Inflammatory macrophage treated with lipopolysaccharide for 1 hour (primary cell): ENCODE measurements at places on chromosomes 11 and 22.

GRCh38 chr22:29503811-29504372 is 23.9 kb downstream of the NEFH start:
- DNase-seq = no peak

GRCh38 chr22:42272431-42272999 is 2.1 kb upstream of the TCF20 start:
- peak; percentile 57 for DNase-seq

- DNase-seq = peak; percentile 42
These were observed 85.3 kb downstream of the GAB2 start for GRCh38 chr11:78332174-78332866.

- DNase-seq = peak; percentile 11
These were observed 32.7 kb downstream of the PRDM10 start for GRCh38 chr11:129969920-129970319.

DNA sequence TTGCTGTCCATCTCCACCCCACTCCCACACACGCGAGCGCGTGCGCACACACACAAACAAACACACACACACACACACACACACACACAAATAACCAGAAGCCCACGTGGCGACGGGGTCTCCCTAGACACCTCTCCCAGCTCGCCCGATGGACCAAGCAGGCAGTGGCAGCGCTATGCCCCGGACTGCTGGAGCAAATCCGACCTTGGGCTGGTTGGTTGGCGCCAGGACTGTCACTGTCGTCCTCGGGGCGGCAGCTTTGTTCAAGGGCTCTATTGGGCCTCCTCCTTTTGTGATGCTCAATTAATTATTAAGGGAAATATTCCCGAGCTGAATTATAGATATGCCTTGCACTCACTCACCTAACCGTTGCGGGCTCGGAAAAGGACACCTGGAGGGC is 1.7 kb upstream of the KCNA4 start:
- no peak for DNase-seq

DNA sequence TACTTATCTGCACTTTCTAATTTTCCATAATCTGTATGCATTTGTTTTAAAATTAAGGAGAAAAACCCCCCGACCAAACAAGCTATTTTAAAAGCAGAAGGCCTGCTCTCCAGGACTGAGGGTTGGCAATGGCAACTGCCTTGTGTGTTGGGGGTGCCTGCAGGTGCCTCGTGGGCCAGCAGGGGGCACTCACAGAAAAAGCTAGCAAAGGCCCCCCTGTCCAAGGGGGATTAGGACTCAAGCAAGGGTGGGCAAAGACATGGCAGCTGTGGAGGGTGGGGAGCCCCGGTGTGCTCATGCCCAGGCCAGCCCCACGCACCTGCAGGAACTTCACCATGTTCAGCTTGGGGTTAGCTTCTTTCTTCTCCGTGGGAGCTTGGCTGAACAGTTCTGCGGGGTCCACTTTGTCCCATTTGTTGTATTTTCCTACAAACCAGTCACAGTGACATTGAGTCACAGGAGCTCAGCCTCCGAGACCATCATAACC is 10.3 kb downstream of the TOP3B start:
- peak; percentile 9 for DNase-seq

DNA sequence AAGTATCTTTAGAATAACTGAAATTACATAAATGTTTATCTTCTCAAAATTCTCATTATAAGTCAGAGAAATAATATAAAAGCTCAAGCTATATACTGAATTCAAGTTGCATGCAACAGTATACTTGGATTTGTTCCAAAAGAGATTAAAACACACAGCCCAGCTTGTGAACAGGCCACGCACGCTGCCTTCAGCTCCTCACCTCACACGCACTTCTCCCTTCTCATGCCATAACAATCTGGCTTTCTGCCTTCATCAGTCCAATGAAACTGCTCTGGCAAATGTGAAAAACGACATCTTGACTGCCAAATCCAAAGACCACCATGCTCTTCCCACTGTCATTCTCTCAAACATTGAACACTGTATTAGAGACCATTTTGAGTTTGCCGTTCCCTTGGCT is 22.1 kb downstream of the ATP6V1E1 start:
- no peak for DNase-seq

DNA sequence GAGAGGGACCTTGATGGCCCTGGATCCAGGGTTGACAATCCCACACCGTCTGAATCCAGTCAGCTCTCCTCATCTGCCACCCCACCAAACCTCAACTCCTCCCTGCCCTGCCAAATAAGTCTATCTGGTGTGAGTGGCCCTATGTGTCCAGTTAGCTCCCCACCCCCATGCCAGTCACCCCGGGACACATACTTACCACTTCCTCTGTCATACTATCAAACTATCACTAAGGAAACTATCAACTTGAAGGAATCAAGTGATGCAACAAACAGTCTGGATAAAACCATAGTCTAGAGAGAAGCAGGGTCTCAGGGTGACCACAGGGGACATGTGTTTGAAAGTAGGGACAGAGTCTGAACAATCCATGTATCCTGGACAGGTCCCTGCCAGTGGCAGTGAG is 13.2 kb upstream of the CSF2RB start:
- no peak for DNase-seq

DNA sequence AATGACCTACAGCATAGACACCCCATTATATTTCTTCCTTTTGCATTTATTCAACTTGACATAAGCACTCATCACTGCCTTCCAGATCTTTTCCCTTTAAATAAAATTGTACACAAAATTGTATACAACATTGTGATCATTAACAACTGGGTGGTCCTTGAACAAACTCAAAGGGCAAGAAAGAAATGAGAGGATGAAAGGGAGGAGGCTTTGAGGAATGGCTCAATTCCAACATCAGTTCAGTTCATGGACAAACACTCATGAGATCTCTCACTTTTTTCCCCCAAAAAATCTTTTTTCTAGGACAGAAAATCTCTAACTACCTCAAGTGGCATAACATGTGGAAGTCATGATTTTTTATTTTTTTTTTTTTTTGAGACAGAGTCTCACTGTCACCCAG is 113.7 kb downstream of the PLEKHA7 start:
- DNase-seq = no peak

DNA sequence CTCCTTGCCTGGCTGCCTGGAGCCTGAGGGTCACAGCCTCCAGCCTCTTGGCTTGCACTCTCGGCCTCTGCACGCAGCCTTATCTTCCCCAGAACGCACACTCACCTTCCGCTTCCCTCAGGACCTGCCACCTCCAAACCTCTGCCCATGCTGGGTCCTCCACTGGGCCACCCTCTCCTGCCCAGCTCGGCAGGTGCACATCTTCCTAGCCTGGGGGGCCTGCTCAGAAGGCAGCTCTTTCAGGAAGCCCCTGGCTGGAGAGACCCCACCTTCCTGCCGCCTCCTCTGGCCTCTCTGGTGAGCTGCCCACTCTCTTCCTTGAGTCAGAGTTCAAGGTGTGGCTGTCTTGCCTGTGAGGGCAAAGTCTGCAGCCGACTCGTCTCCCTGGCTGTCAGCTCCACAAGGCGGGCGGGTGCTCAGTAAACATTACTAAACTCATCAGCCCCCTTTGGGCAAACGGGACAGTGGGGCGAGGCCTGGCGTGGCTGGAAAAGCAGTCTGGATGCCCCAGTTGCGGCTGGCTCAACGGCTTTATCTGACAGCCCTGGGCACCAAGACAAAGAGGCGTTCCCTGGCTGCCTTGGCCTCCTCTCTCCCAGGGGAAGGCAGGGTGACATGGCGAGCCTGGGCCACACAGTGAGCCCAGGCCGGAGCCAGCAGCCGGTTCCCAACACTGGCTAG is 1.7 kb upstream of the LINC01488 start:
- no peak for DNase-seq
